ENCODE measurements at places on chromosomes 2 and 18.

GRCh38 chr2:154882725-154883124 is 184.2 kb downstream of the KCNJ3 start:
- DNase-seq, result no peak

- no peak for DNase-seq
Measured at GRCh38 chr2:238105506-238106338, 5.6 kb downstream of the ESPNL start.

DNA sequence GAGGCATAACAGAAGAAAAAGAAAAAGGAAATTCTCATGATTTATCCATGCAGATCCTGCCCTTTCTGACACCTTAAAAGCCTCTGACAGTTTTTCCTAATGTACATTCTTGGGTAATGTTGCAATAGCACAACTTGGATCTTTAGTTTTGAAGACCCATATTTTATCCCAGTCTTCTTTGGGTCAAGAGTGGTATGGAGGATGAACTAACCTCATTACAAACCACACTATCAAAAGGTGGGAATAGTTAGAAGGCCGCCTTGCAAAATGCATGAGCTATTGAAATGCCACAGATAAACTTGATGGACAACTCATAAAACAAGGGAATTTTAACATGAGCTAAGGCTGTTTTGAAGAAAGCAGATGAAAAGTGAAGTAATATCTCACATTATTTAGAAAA is 1479.8 kb upstream of the ACVR2A start:
- DNase-seq, result no peak

DNA sequence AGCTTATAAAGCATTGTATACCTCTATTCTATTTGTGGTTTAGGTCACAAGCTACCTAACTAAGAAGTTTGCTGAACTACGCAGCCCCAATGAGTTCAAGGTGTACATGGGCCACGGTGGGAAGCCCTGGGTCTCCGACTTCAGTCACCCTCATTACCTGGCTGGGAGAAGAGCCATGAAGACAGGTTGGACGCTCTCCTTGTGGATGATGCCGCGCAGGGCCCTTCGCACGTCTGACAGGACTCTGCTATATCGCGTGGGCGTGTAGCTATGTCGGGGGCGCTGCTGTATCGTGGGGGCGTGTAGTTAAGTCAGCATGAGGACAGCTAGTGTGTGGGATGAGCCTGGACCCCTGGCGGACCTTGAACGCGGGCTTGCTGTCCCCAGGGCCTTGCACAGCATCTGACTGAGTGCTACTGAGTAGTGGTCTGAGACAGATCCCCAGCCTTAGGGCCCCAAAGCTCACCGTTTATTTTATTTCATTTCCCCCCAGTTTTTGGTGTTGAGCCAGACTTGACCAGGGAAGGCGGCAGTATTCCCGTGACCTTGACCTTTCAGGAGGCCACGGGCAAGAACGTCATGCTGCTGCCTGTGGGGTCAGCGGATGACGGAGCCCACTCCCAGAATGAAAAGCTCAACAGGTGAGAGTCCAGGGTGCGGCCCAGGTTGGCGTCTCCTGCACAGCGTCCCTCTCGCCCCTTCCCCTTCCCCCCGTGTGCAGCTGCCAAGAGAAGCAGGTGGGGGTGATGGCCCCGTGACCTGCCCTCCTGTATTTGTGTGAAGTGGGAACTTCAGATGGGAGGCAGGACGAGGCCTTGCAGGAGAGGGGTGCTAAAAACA is 15.6 kb upstream of the CNDP1 start:
- DNase-seq, result no peak

DNA sequence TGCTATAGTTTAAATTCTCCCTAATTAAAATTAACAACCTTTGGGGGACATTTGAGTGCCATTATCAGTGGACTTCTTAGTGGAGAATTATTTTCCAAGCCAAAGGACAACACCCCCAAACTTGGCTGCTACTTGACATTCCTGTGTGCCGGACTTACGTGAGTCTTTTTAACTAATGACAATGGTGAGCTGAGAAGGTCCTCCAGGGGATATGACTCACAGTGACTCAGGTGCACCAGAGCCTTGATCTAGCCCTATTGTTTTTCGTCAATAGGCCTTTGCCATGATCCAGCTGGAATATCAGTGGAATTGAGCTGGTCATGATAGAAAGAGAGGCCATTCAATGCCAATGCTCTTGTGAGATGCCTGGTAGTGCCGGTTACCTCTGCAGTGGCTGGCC is 118.1 kb upstream of the CXCR4 start:
- DNase-seq, result no peak

DNA sequence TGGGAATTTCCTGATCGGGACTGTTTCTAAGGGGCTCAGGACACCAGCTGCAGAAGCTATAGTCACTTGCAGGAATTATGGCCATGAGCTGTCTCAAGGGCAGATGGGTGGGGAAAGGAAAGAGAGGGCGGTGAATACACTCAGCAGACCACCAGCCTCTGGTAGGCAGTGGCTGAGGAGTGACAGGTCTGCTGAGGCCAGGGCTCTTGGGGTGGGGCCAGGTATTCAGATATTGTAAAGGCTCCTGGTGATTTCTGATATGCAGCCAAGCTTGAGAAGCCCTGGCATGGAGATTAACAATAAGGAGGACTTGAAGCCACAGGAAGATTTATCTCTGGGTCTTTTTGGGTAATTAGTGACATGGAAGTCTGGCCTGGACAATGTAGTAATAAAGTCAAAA is 145.3 kb upstream of the AQP4 start:
- DNase-seq, result no peak

DNA sequence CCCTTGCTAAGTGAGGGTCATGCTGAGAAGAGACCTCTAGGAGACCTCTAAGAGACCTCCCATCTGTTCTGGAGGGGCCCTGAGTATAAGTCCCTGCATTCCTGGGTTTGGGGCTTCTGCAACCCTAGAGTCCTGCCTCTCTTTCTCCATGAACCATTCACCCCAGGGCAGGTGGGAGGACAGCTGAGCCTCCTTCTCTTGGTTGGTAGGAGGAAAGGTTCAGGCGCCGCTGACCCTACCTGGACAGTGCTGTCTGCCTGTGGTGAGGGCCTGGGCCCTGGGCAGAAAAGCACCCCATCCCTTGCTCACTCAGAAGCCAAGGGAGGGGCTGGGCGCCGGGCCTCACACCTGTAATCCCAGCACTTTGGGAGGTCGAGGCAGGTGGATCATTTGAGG is 604 bp upstream of the VIL1 start:
- no peak for DNase-seq

DNA sequence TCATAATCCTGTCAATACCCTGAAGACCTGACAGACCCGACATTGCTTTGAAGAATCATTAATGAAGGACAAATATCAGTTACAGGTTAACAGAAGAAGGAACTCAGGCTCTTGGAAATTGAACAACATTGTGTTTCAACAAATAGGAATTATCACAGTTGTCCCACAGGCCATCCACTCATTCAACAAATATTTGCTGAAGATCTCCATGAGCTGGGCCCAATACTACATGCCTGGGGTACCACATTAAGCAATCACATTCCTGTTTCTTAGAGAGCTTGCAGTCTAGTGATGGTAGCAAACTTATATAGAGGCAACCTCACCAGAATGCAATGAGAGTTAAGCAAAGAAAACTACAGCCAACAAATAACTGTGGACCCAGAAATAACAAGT is 671.6 kb upstream of the ACVR2A start:
- no peak for DNase-seq

DNA sequence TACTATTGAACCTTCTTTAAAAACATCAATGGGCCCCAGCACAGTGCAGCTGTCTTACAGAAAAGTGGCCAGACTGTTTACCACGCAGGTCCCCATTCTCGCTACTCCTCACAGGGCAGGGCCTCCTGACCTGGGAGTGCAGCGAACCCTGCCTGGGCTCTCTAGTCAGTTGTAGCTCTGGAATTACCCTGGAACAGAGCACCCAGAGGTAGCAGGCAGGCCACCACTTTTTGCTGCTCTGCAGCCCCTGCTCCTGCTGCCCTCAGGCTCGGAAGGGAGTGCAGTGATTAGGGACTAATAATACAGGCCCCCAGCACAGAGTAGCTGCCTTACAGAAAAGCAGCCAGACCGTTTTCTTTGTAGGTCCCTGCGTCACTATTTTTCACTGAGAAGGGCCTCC is 1563.0 kb downstream of the SUCLG1 start:
- no peak for DNase-seq

DNA sequence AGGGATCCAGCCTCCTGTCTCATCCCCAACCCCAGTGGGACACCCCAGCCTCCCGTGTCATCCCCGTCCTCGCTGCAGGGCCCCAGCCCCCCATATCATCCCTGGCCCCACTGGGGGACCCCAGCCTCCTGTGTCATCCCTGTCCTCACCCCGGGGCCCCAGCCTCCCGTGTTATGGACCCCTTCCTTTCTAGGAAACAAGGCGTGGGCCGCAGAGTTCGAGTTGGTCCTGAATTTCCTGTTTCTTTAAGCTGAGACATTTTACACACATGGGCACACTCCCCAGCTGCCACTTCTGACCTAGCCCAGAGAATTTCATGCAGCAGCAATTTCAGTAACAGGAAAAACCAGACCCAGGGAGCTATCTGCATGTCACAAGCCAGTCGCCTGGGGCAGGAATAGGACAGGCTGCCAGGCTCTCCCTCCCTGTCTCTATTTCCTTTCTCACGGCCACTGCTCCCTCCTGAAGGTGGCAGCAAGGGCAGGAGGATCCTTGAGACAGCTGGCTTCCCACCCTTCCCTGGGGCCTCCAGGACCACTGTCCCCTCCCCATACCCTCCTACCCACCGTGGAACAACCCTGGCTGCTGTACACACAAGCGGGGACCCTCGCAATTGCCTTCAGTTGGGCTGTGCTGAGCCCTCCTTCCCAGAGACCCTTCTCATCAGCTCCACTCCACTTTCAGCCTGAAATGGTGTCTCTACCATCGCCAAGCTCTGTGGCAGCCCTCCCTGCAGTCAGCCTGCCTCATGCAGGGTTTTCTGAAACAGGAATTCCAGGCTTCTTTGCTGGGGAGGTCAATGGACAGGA is 141.9 kb upstream of the ID2 start:
- DNase-seq, result no peak

DNA sequence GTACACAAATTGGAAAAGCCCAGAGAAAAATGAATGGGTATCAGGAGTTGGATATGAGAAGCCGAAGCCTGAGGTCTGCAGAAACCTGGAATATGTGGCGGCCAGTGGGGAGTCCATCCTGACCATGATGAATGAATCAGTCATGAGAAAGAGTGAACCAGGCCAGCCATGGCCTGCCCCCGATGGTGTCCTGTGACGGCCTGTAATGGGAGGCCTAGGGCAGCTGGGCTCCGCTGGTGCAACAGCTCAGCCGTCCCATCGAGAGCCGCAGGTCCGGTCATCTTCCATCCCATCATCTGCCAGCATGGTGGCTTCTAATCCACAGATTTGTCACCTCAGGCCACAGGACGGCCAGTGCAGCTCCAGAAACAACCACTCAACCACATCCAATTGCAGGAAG is 116.4 kb downstream of the PDCL3 start:
- DNase-seq, result no peak

- no peak for DNase-seq
Measured at GRCh38 chr2:46428911-46429436, 50.4 kb upstream of the TMEM247 start.

DNA sequence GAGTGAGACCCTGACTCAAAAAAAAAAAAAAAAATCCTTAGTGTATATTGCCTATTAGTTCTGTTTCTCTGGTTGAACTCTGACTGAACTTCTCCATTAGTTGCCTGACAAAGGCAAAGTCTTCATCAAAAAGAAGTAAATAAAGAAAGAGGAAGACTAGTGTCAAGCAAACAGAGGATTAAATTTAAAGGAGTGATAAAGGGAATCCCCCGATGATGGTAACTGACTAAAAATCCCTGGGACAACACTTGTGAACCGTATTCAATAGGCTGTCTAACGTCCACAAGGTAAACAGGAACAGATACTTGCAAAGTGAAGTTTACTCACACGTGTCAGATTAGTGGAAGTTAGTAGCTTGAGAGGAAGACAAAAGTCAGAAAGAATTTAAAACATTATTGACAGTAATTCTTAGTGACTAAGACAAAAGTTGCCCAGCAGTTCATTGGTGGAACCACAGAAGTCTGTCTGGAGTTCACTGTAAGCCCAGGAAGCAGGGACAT is 26.2 kb upstream of the SPOPL start:
- no peak for DNase-seq

DNA sequence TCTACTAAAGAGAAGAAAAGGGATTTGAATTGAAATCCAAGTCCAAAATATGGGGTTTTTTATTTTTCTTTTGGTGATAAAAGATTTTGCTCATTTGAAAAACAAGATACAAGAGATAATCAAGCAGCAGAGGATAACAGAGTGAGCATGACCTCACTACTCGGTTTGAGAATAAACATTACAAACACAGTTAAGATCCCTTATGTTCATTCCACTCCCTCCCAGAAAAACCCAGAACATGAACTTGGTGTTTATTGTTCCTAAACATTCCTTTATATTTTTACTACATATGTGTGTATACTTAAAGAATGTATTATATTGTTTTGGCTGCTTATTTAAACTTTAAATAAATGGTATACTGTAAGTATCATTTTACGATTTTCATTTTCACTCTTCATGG is 146.6 kb upstream of the CHAC2 start:
- DNase-seq, result no peak

DNA sequence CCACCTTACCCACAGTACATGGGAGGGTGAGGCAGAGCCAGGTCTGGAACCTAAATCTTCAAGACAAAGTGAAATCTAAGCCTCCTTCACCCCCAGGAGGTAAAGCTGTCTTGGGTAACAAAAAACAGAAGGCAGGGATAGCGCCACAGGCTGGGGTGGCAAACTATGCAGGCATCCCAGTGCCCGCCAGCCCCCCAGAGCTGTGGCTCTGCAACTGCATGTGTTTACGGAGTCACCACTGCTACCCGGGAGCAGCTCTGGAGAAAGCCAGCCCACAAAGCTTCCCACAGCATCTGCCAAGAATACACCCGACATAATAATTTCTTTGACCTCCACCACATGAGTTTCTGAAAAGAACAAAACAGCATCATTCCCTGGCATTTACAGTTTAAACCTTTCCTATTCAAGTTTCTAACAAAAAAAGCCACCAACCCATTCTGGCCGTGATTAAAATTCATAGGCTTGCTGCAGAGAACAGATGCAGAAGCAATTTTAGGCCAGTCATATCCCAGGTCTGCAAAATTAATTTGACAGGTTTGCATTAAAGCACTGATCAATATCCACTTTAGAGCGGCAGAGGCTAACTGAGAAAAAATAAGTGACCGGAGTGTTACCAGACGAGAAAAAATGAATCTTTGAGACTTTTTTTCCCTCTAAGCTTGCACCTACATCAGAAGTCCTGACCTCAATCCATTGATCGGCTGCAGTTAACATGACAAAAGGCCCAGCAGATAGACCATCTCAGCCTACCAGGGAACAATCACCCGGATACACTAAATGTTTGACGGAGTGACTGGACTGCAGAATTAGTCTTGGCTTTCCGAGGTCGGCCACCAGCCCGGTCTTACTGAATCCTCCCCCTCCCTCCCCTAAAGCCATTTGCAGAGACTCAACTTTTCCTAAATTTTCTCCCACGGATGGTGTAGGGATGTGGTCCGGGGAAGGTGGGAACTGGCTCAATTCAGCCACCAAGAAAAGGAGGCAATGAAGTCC is 309.6 kb upstream of the SKOR2 start:
- DNase-seq, result peak; percentile 32

GRCh38 chr2:59390581-59390980 is 1149.5 kb upstream of the FANCL start:
- DNase-seq, result no peak

- no peak for DNase-seq
Measured at GRCh38 chr18:23012249-23012648, 79.1 kb downstream of the RBBP8 start.
